Activated CD8-positive, alpha-beta memory T cell treated with anti-CD3 and anti-CD28 coated beads for 1 hour (primary cell): ENCODE measurements at places on chromosomes 16 and 17.

DNA sequence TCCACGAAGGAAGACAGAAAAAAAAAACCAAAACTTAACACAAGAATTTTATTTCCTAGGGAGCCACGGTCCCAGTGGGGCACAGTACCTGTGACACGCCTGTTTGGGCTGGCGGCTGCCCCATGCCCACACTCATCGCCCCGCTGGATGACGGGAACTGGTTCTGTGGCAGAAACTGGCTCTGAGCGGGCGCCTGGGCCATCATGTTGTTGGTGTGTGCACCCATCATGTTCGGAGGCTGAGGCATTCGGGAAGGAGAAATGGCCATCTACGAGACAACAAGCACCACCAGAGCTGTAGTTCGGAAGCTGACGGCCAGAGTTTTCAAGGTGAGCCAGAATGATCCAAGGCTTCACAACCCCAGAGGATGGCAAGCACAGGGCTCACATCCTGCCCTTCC lies 56.3 kb upstream of the TRAP1 start:
- no peak for DNase-seq

DNA sequence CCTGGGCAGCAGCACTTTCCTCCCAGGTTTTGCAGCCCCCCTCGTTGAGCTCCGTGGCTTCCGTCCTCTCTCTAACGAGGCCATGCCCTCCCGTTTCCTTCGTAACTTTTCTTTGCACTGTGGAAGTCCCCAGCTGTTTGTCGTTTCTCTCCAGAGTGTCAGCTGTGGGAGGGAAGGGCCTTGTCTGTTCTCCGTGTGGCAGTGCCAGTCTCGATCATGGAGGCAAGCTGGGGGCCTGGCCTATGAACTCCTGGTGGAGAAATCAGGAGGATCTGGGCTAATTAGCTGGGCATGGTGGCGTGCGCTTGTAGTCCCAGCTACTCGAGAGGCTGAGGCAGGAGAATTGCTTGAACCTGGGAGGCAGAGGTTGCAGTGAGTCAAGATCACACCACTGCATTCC lies 28.3 kb downstream of the TBCD start:
- DNase-seq: no peak

- DNase-seq: no peak
Measured at GRCh38 chr17:70181376-70181775, 12.0 kb downstream of the KCNJ2 start.

DNA sequence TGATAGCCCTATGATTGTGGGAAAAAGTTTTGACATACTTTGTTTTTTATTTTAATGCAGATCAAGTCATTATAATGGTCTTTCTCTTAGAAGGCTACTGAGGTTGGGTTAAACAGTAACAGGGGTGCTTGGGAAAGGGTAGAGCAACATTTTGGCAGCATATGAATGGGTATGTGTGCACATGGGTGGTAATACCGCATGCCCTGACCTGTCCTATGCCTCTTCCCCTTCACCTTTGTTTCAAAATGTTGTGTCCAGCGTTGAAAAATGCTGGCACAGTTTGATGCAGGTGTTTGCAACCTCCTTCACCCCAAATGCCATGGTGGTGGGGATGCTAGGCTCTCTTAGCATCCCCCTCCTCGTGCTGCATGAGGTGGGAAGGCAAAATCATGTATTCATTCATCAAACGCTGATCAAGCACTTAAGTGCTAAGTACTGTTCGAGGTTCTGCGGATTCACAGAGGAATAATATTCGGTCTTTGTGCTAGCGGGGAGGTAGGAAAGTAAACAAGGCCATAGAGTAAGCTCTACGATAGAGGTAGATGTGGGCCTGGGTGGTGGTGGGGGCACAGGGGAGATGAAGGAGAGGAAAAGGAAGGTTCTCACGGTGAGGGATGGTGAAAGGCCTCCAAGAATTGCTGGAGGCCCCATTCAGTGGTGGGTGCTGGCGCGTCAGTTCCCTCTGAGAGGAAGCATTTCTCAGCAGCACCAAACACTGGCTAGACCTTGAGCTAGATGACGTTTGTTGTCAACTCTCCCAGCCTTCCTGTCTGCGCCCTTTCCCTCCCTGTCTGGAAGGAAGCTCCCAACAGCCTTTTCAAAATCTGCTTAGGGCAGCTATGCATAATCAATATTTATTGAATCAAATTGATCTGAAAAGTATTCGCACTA lies 13.3 kb upstream of the MARCHF10 start:
- no peak for DNase-seq

DNA sequence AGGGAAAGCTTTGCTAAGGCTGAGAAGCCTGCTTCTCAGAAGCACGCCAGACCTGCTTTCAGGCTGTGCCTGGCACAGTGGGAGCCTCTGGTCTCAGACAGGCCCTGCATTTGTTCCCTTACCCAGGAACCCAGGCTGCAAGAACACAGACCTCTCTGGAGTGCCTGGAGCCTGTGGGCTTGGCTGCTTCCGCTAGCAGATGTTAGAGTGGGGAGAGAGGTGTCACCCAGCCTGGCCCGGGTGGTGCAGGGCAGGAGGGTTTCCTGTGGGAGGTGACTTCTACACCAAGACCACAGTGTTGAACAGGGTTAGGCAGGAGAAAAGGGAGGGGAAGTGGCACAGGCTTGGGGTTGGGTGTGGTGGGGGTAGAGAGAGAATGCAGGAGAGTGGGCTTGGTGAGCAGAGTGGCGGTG lies 35.8 kb upstream of the ADGRG1 start:
- DNase-seq: peak; percentile 48

- no peak for DNase-seq
Measured at GRCh38 chr16:69381231-69381630, 4.6 kb downstream of the TERF2 start.

GRCh38 chr17:60730273-60730672 lies 52.6 kb downstream of the BCAS3 start:
- DNase-seq: no peak

GRCh38 chr17:63426041-63426916 lies 19.8 kb downstream of the CYB561 start:
- DNase-seq: no peak

- DNase-seq: no peak
Measured at GRCh38 chr17:63986821-63987220, 11.3 kb upstream of the PRR29 start.

DNA sequence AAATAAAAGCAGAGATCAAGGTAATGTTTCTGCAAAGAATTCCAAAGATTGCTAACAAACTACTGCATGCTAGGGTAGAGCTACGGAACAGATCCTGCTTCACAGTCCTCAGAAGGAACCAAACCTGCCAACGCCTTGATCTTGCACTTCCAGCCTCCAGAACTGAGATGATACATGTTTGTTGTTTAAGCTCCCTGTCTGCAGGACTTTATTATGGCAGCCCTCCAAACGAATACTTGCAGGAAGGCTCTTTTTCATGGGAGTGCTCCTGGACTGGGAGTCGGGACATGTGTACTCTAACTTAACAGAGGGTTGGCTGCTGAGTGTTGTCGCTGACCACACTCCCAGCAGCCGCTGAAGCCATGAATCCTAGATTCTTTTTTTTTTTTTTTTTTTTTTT lies 808.8 kb upstream of the EEF2KMT start:
- DNase-seq: no peak

DNA sequence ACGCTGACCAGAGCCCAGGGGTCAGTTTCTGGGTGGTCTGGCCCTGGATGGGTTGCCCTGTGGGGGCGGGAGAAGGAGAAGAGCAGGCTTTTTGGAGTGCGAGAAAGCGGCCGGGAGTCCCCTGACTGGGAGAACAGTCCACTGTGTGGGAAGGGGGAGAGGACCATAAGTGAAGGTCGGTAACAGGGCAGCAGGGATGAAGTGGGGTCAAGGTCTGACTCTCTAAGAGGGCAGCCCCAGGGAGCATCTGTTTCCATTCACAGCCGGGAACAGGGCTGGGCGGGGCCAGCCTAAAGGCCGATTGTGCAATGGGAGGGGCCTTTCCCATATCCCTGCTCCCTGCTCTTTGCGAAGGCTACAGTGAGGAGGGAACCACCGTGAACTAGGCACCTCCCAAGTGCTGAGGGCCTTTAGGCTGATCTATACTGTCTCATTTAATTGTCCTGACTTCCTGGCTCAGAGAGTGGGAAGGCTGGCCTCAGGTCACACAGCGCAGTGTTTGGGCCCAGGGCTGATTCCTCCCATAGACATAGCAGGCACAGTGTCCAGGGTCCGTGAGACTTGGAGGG lies 10.4 kb upstream of the WFDC1 start:
- no peak for DNase-seq

- no peak for DNase-seq
Measured at GRCh38 chr17:46994993-46995392, 15.9 kb upstream of the RPRML start.

DNA sequence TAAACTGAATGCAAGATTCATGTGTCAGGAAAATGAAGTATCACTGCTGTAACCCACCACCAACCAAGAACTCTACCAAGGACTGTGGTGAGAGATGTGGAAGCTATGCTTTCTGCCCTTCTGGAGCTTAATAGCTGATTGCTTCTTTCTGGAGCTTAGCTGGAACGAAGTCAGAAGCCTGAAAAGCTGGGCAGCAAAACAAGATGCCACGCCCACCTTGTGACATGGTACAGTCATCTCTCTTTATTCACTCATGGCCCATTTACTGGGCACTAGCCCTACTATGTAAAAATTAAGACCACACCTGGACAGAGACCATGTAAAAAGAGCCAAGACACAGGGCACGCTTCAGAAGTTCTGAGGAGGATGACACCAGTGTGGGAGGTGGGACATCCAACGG lies 48.1 kb downstream of the TEX2 start:
- DNase-seq: no peak

DNA sequence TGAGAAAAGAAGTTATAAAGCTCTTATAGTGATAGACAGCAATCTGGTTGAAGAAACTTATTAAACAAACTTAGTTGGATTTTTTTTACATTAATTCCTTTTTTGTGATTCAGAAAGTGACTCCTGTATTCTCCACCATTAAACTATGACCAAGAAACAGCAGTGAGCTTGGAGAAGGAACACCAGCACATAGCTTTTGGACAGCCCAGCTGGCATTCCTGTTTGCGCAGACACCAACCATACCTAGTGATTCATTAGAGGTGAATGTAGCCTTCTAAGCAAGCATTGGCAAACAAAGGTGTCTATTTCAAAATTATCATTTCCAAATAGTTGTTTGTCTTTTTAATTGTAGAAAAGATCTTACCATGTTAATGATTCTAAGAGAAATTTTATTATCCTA lies 94.4 kb downstream of the STXBP4 start:
- DNase-seq: no peak

DNA sequence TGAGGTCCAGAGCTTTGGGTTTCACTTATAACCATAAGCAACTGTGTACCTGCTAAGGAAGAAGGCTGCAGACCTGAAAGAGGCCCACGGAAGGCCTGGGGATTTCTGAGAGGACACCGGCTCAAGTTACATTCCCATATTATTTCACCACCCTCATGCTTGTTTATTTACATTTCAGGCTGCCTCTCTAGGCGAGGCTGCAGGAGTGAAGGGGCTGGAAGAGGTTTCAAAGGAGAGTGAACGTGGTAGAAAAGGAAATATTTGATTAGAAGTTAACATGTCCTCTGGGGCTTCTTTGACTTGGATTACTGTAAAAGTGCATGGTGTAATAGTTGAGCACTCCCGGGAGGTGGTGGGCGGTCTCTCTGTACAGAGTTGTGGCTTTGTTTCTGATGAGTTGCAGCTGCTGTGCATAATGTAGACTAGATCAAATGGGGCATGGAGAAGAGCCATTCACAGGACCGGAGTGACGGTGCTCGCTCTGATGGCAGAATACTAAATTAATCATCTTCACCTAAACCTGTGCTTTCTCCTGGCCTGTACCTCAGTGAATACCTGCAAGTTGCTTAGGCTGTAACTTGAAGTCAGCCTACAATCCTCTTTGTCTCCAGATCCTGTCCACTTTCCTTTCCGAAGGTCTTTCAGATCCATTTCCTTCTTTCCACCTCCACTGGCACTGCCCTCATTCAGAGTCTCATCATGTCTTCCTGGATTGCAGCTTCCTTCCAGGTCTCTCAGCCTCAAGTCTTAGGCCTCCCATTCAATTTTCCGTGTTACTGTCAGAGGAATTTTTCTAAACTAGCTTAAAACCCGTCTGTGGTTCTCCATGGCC lies 1.9 kb upstream of the CPD start:
- no peak for DNase-seq

GRCh38 chr16:20789130-20789529 lies 17.1 kb downstream of the ERI2 start:
- no peak for DNase-seq

DNA sequence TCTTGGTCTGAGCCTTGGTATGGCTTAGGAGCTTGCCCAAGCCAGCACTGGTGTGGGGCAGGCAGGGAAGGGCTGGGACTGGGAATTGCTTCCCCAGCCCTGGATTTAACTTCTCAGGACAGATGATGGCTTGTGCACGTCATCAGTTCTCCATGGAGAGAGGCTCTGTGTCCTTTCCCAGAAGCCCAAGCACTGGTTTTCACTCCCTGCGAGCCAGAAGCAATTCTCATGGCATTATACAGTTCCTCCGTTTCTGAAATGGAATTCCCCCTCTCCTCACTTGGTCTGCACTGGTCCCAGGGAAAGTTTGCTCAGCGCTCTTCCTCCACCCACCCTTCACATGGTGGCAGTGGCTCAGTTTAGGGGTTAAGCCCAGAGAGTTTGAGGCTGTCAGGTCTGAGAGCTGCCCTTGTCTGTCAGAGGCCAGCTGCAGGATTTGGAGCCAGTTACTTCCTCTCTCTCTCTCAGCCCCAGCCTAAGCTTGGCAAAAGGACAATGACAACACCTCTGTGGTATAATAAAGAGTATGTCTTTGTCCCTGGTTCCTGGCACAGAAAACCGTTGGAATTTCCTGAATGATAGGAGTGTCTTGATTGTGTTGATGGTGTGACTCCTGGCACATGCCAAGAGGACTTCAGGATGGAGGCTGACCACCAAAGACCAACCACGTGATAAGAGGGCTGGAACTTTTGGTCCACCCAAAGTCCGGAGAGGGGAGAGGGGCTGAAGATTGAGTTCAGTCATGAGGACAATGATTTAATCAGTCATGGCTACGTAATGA lies 219.6 kb upstream of the TNRC6C start:
- no peak for DNase-seq

DNA sequence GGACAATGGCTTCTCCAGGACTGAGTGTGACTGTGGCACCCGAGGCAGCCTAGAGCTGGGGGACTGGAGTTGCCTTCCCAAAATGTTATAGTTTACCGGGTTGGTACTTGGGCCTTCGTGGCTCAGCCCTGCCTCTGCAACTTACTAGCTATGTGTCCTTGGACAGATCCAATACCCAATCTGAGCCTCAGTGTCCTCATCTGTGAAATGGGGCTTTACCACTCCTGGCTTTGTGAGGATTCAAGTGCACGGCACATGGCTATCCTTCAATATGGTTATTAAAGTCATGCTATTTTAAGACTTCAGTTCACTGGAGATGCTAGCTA lies 9.6 kb downstream of the IRX5 start:
- no peak for DNase-seq

GRCh38 chr17:64218066-64218465 lies 45.0 kb downstream of the TEX2 start:
- DNase-seq: no peak
